NCI-H774 (cell line): ENCODE measurements at places on chromosomes 1 and 21.

DNA sequence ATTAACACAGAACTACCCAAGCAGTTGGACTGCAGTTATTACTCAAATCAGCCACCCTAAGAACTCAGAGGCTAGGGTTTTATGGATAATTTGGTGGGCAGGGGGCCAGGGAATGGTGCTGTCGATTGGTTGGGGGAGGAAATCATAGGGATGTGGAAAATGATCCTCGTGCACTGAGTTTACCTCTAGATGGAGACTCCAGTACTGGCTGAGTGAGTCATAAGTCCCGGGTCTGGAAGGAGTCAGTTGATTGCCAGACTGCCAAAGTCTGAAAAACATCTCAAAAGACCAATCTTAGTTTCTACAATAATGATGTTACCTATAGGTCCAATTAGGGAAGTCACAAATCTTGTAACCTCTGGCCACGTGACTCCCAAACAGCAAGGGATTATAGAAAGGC is 257.5 kb upstream of the PRMT6 start:
- DNase-seq = no peak

- DNase-seq = no peak
Measured at GRCh38 chr1:118042501-118042900, 113.0 kb downstream of the WDR3 start.

- no peak for DNase-seq
Measured at GRCh38 chr1:45926330-45926729, 122.9 kb downstream of the MAST2 start.

- no peak for DNase-seq
Measured at GRCh38 chr1:99173900-99174299, 90.4 kb upstream of the PLPPR4 start.

DNA sequence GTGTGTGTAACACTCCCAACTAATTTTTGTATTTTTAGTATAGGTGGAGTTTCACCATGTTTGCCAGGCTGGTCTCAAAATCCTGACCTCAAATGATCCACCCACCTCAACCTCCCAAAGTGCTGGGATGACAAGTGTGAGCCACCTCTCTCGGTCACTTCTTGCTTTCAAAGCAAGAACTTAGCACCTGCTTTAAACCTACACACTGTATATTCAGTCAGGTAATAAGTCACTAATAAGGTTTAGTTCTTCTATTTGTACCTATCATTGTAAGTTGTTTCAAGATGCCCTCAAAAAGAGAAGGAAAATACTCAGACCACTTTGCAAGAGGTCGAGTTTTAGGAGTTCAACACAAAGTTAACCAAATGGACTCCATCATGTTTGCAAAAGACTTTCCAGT is 431.3 kb downstream of the MRPL39 start:
- no peak for DNase-seq

- no peak for DNase-seq
Measured at GRCh38 chr1:4754816-4755215, 100.4 kb downstream of the AJAP1 start.

DNA sequence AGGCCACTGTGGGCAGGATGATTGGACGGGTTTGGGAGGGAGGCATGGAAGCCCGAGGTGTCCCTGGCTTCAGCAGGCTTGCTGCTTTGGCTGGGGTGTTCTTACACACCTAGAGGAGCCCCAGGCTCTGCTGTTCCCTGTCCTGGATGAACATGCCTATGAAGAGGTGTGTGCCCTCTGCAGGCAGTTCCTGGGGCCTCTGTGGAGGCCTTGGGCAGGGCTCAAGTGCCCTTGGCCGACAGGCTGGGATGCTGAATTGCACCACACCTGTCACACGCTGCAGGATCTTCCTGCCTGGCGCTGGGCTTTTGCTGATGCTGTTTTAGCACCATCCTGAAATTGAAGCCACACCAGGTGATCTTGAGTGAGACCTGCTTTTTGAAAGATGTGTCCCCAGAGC is 415.0 kb upstream of the VAMP3 start:
- no peak for DNase-seq

DNA sequence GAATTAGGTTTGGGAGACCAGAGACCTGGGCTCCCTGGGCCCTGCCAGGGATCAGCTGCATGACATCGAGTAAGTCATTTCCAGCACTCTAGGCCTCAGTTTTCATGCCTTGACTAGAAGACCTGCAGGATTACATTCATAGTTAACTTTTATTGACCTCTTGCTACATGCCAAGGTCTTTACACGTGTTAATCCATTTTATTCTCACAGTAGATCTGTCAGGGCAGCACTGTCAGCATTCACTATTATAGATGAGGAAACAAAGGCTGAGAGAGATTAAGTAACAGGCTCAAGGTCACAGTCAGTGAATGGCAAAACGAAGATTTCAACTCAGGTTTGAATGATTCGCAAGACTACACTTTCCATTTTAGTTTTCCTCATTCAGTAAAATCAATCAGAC is 37.0 kb downstream of the PGM1 start:
- DNase-seq = no peak

DNA sequence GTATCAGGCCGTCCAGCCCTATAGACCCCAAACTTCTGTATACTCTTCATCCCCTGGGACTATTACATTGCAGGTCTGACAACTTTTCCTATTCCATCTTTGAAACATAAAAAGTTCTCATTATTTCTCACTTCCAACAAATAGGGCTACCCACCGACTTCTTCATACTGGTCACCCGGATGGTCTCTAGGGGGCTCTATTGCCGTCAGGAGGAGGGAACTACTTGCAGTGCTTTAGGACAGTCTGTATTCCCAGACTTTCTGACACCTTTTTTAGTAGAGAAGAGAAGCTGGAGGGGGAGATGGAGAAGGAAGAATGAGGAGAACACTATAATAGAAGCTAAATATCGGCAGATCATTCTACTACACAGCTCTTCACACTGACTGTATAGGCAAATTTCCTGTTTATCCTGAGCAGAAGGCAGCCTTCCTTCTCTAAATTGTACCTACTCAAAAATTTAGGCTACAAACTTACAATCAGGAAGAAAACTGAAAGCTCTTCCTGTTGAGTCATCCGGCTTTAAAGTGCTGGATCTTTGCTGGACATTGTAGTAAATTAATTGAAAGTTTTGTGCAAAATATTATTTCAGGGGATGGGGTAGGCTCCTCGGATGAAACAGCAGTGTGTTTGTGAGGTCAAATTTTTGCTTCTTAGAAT is 54.6 kb downstream of the CDC7 start:
- no peak for DNase-seq

DNA sequence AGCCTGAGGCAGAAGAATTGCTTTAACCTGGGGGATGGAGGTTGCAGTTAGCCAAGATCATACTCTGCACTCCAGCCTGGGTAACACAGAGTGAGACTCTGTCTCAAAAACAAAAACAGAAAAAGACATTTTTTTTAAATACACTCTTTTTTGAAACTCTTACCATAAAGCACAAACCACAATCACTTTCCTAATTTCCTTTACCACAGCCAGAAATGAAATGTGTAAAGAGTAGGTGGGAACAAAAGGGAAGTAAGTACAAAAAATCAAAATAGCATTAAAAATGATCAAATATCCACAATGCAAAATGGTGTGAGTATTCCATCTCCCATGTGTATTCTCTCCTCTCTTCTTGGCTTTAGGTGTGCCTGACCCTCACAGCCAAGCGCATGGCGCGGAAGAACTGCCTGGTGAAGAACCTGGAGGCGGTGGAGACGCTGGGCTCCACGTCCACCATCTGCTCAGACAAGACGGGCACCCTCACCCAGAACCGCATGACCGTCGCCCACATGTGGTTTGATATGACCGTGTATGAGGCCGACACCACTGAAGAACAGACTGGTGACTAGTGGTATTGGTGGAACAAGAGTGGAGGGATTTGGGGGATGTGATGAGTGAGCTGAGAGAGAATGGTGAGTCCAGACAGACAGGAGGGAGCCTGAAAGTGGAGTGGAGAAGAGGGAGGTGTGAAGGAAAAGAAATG is 14.9 kb downstream of the ATP1A4 start:
- no peak for DNase-seq

GRCh38 chr1:189678779-189679178 is 798.9 kb downstream of the BRINP3 start:
- no peak for DNase-seq

DNA sequence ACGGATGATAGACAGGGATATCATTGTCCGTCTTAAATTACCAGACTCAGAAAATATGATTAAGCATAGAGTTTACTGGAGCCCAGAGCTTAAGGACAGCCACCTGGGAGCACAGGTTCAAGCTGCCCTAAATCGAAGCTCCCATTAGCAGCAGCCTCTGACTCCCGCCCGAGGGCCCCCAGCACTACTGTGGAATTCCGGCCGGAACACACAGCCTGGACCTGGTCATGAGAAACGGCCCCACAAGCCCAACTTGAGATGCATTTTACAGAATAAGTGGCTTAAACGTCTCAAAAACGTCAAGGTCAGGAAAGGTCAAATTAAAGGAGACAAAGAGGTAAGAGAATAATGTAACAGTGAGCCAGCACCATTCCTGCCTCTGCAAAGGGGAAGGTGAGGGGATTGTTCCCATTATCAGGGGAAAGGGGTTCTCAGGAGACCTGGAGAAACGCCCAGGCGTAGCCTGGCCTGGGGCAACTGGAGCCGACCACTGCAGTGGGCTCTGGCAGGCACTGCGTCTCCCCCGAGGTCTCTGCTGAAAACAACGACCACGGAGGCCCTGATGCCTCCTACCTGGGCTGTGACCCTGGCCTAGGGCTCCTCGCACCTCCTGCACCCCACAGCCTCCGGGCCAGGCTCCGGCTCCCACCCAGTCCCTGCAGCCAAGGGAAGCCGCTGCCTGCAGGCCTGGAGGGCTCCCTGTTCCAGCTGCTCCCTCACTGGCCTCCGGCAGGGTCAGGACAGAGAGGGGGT is 11.5 kb upstream of the COL6A1 start:
- no peak for DNase-seq

- no peak for DNase-seq
Measured at GRCh38 chr1:24860841-24861240, 69.2 kb downstream of the RUNX3 start.

DNA sequence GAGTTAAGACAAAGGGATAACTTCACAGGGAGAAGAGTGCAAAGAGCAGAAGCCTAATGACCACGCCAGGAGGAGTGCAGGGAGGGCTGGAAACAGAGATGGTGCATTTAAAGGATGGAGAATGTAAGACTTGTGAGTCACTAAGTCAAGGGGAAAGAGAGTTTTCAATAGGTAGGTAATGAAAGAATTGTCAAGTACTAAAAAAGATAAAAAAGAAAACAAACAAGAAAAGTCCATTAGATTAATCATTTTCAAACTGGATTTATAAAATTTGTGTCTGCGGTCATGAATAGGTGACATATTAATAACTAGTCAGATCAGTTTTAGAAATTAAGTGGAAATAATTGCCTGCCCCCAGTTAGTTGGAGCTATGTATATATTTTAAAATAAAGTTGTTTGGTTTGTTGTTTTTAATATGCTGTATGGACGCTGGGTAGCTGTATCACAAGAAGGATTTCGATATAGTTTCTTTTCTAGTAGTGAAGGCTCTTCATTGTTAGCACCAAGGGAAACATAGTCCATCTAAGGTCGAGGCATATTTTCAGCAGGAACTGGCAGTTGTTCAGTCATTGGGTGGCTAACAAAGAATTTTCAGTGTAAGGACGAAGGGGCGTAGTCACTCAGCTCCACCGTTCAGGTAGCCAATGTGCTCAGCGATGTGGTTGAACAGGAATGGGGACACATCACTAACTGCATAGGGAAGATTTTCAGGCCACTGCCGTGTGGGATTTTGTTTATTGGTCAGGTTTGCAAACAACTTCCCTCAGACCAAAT is 203.0 kb downstream of the TGFB2 start:
- DNase-seq = no peak

DNA sequence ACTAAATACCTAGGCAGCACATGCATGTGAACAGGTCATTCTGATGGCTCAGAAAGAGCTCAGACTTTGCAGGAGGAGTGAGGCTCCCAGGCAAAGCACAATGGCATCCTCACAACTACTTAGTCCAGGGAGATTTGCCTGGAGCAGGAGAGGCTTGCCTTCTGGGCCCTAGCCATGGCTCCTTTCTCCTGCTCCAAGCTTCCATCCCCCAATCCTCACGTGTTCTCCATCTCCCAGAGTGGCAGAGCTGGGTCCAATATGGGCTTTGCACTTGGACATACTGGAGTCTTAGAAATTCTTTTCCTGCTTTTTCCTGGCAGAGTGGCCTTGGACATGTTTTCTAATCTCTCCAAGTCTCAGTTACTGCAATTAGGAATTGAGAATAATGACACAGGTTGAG is 15.8 kb downstream of the MYBPH start:
- no peak for DNase-seq

DNA sequence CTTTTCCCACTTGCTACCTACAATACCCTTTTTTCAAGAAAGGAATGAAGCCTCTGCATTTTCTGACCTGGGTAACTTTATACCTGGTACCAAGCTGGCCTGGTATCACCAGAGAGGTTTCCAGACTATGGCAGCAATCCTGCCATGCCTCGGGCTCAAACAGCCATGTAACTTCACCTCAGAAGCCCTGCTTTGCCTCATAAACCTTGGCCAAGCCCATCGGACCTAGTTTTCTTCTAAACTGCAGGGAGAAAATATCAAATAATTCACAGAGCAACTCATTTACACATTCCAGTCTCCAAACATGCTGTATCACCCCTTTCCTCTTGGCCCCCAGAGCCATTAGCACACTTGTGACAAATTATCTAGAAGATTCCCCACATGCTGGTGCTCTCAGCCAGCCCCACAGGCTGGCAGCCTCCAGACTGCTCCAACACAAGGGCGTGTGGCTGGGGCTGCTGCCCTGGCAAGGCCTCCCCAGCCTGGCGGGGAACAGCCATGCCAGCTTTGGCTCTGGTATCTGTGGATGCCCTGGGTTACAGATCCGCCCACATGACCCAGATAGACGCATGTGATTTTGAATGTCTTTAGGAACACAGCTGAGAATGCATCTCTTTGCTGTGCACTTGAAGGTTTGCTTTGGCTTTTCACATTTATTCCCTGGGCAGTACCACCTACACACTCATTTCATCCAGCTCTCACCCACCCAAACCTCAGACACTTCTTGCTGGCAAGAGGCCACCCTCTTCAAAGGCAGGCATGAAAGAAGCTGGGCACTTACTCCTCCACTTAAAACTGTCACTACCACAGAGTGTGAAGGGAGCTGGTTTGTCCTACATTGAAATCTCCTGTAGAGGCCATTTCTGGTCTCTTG is 70.0 kb upstream of the BCAR3 start:
- no peak for DNase-seq

- DNase-seq = no peak
Measured at GRCh38 chr1:233105225-233105624, 154.8 kb downstream of the NTPCR start.

DNA sequence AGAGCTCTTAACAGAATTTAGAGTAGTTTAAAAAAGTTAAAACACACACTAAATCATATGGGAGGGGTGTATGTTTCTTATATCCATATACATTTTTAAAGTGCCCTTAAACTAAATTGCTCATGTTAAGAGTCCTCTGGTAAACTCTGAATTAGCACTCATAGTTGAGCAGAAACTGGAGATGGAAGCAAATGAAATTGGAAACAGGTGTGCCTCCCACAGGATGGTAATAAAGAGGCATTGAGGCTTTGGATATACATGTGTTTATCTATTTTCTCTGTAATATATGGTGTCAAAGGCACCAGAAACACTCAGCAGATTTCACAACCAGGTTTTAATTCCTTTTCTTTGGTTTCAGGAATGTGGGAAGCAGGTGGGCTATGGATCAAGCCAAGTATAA is 188.6 kb downstream of the HS2ST1 start:
- no peak for DNase-seq
